ENCODE measurements at places on chromosomes 12 and 14.

DNA sequence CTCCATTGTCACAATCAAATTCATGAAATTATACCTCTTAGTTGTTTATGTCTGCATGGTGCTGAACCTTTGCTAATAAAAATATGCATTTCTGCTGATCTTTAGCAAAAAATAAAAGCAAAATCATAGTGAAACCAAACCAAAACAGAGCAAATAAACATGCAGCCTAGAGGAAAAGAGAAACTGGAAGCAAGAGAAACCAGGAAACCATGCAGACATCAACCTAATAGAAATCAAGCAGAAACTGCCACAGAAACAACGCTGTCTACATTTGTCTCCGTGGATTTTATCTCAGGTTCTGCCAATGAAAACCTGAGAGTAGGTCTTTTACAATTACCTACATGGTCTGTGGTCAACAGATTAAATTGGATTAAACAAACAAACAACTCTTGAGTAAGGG lies 173.7 kb downstream of the SYT10 start:
- no peak for DNase-seq

DNA sequence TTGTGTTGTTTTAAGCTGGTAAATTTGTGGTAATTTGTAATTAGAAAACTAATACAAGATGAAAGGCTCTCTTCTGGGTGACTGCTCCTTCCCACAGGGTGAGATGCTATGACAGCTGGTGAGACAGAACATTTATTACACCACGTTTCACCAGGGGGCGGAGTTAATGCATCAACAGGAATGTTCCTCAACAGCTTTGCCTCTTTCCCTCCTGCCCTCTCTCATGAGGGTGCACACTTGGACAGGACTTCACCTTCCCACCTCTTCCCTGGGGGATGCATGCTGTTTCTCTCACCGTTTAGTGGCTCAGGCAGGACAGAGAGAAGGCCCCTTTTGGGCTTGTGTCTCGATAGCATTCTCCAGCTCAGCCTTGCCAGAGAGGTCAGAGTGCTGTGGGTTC lies 13.4 kb upstream of the PPP1R1A start:
- no peak for DNase-seq

GRCh38 chr12:66032739-66033138 lies 97.8 kb downstream of the LLPH start:
- DNase-seq: no peak

- no peak for DNase-seq
Measured at GRCh38 chr12:53171725-53172329, 8.7 kb upstream of the ZNF740 start.

DNA sequence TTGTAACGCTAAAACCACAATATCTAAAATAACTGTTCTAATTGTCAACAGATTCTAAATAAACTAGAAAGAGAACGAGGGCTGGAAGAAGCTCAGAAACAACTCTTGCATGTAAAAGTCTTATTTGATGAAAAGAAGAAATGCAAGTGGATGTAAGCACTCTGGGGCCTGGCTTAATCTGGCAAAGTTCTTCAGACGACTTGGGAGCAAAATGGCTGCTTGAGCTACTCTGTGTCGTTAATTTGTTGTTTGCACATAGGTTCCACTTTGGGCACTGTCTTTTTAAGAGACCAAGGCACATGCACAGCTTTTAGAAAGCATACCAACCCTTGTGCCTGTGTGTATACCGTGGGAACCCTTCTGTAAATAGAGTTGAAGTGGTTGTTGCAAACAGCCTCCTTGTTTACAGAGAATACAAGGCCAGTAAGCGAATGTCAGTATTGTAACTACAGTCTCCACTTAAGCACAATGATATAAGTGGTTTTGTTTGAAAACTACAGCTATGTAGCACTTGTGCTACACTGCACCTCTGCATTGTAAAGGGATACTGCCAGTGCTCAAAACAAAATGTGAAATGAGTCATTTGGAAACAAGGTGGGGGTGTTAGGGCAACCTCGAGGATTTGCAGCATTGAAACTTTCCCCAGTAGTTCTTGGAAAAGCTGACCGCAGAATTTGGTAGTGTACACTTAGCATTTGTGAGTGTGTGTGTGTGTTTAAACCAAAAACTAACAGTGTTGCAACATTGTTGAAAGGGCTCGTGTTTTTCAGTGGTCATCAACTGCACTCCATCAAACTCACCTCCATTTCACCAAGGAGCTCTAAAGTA lies 154.3 kb downstream of the CEP83 start:
- no peak for DNase-seq

GRCh38 chr14:96249029-96249428 lies 7.0 kb upstream of the BDKRB1 start:
- DNase-seq: no peak

DNA sequence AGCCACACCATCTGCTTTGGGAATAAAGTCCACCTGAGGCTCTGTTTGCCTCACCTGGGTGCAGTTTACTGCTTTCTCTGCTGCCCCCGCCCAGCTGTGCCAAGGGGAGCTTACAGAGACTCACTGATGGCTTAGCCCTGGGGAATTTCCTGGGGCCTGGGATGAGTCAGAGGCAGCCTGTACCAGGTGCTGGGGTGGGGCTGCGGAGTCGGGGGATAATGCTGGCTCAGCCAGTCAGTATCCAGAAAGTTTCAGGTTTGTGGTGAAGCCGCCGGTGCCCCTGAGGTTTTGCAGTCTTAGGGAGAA lies 22.3 kb downstream of the PLEKHG3 start:
- DNase-seq: no peak

DNA sequence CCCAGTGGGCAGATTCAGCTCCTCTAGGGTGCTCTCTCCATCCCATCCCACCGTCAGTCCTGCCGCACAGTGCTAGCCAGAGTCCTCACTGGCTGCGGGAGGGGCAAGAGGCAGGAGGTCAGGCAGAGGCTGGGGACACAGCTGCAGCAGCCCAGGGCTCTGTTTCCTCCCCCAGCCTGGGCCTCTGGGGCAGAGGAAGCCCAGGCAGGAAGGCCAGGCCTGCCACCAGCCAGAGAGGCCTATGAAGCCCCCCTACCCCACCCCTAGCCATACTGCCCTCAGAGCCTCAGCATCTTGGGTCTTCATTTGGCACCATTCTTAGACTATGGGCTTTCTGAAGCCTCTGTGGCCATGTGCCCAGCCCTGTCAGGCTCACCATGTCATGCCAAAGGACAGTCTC lies 3.4 kb downstream of the ACVRL1 start:
- no peak for DNase-seq

Measured in iPS DF 19.7 (cell line).